Activated naive CD8-positive, alpha-beta T cell treated with anti-CD3 and anti-CD28 coated beads for 36 hours (primary cell): ENCODE measurements at places on chromosomes 16 and 17. TPM values are rescaled to one million over a fixed set of nuclear protein-coding genes. Genes with fewer than 3 reads are reported as not detected.

DNA sequence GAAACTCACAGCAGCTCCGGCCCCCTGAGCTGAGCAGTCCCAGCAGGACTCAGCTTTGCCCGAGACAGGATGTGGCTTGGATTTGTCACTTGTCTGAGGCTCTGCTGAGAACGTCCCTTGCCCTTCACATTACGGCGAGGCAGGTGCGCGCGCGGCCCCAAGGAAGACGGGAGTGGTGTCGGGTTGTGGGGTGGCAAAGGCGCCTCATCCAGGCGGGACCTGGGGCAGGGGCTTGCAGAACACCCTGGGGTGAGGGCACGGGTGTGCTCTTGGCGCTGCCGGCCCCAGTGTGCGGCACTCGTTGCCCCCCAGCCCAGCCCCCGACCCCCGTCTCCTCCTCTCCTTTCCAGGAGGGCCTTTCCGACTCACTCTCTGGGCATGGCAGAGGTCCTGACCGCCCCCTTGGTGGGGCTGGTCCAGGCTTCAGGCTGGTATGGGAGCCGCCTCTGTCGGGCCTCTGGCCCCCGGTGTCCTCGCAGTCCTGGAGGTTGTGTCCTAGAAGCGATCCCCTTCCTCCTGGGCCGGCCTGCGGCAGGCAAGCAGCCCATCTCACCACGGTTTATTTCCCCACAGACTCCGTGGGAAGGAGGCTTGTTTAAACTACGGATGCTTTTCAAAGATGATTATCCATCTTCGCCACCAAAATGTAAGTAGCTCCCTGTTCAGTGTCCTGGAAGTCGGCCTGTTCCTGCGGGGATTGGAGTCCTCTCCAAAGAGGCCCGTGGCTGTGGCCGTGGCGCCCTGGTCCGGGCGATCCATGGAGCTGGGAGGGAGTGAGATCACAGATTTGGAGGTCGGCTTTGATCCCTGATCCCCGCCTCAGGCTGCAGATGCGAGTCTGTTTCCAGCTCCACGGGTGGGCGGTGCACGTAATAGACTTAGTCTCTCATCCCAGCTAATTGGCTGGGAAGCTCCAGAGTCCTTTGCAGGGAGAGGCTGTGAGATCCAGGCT lies 5.9 kb downstream of the UBE2I start:
- H3K4me1 ChIP-seq: peaks cover 17% of the 10 kb centered on the region
- no peak overlapping the region for H3K27ac ChIP-seq
- DNase-seq: no peak
- H3K4me3 ChIP-seq: no peak overlapping the region
- peaks cover 33% of the 10 kb centered on the region for H3K36me3 ChIP-seq

GRCh38 chr17:20095336-20096080 lies 86.3 kb downstream of the SPECC1 start:
- no peak for DNase-seq
- no peaks in the 10 kb centered on the region for H3K4me1 ChIP-seq
- H3K27ac ChIP-seq: no peak overlapping the region
- no peaks in the 10 kb centered on the region for H3K36me3 ChIP-seq
- no peaks in the 10 kb centered on the region for H3K27me3 ChIP-seq
- H3K4me3 ChIP-seq: no peak overlapping the region

Gene VMO1
- not detected for total RNA-seq

Gene OR4D1
- 0.22 TPM for total RNA-seq

Gene TMEM100
- total RNA-seq: not detected

Gene TAT
- not detected for total RNA-seq

DNA sequence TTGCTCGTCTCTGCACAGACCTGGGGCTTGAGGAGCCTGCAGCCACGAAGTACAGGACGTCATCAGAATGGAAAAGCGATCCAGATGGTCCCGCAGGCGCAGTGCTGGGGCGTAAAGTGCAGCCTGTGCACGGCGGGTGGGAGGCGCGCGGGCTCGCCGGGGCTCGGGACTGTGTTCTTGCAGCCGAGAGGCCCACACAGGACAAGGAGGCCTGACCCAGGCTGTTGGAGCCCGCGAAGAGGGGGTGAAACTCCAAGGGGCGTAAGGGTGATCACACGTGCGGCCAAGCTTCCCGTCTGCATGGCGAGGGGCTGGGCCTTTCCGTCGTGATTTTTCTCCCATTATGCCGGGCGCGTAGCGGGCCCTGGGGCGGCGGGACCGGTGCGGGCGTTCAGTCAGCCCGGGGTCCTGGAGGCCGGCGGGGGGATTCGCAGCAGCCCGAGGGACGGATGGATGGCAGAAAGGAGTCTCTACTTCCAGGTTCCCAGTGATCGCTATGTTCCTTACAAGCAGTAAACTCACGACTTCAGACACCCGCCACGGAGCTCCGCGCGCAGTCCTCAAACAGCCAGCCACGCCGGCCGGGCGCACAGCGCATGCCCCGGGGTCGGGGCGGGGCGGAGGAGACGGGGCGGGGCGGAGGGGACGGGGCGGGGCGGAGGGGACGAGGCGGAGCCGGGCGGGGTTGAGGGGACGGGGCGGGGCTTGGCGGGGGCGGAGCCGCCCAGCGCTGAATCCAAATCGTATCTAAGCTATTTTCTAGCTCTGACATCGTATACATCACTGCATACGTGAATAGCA lies 141.0 kb upstream of the KCNJ18 start:
- peaks cover 13% of the 10 kb centered on the region for H3K27me3 ChIP-seq
- peaks cover 36% of the 10 kb centered on the region for H3K36me3 ChIP-seq
- H3K4me1 ChIP-seq: peaks cover 29% of the 10 kb centered on the region
- peak overlapping the region; percentile 83 for H3K4me3 ChIP-seq

DNA sequence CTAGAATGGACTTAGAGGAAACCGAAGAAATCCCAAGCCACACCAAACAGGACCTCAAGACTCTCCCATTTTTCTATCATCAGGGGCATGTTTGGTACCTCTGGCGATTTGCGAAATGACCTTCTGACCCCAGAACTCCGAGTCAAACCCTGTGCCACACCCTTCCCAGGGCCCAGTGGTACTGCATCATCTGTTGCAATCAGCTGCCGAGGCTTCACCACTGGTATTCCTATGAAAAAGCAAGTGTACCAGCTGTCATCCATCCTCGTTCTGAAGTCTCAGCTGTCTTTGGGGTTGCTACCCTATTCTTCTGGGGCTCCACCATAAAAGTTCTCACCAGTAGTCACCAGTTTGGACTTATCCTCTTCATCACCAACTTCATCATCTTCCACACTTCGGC lies 2.3 kb upstream of the RSKR start:
- no peak overlapping the region for H3K4me3 ChIP-seq
- no peak overlapping the region for H3K27ac ChIP-seq
- no peaks in the 10 kb centered on the region for H3K4me1 ChIP-seq
- DNase-seq: no peak
- no peaks in the 10 kb centered on the region for H3K27me3 ChIP-seq
- H3K36me3 ChIP-seq: peaks cover 23% of the 10 kb centered on the region

Gene ACSM2A
- total RNA-seq: not detected

- H3K4me3 ChIP-seq: no peak overlapping the region
- H3K36me3 ChIP-seq: no peaks in the 10 kb centered on the region
- peaks cover 15% of the 10 kb centered on the region for H3K27me3 ChIP-seq
- no peak overlapping the region for H3K27ac ChIP-seq
- no peak for DNase-seq
Observed at GRCh38 chr17:32803544-32803943, 73.4 kb downstream of the MYO1D start.

DNA sequence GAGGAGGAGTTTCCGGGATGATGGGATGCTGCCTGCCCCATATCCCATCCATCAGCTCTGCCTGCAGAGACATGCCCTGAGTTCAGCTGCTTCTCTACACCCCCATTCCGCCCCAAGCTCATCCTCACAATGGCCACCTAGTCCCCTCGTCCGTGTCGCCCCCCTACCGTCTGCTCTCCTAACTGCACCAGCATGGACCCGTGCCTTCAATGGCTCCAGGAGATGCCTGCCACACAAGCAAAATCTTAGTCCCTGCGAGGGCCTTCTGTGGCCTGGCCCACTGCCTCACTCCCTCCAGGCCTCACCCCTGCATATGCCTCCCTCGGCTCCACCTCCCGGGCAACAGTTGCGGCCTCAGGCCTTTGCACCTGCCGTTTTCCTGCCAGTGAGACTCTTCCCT lies 1.8 kb upstream of the TELO2 start:
- H3K4me1 ChIP-seq: peaks cover 8% of the 10 kb centered on the region
- DNase-seq: no peak
- H3K4me3 ChIP-seq: no peak overlapping the region
- H3K36me3 ChIP-seq: peaks cover 2% of the 10 kb centered on the region
- H3K27me3 ChIP-seq: no peaks in the 10 kb centered on the region
- no peak overlapping the region for H3K27ac ChIP-seq

- peaks cover 1% of the 10 kb centered on the region for H3K4me1 ChIP-seq
- H3K4me3 ChIP-seq: no peak overlapping the region
- H3K27ac ChIP-seq: no peak overlapping the region
- peaks cover 5% of the 10 kb centered on the region for H3K36me3 ChIP-seq
Observed at GRCh38 chr16:81707411-81708265, 71.5 kb upstream of the PLCG2 start.

DNA sequence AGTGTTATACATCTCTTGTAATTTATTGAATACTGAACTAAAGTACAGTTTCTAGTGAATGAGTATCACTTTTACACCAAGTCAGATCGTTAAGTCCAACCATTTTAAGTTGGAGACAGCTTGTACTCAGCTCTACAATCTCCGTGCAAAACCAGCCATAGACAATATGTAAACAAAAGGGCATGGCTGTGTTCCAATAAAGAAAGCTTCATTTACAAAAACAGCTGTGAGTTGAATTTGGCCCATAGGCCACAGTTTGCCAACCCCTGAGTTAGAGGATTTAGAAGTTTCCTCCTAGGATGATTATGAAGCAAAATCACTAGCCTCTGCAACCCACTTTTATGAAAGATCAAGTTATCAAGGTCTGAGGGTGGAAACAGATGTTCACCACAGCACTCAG lies 105.7 kb upstream of the RCVRN start:
- H3K4me3 ChIP-seq: no peak overlapping the region
- DNase-seq: no peak
- H3K4me1 ChIP-seq: no peaks in the 10 kb centered on the region

GRCh38 chr17:58006560-58006923 lies 504 bp downstream of the SRSF1 start:
- H3K27me3 ChIP-seq: no peaks in the 10 kb centered on the region
- H3K27ac ChIP-seq: peak overlapping the region; percentile 99
- DNase-seq: peak; percentile 61
- H3K36me3 ChIP-seq: peaks cover 65% of the 10 kb centered on the region
- peaks cover 46% of the 10 kb centered on the region for H3K4me1 ChIP-seq

Gene CDRT15
- total RNA-seq: not detected

DNA sequence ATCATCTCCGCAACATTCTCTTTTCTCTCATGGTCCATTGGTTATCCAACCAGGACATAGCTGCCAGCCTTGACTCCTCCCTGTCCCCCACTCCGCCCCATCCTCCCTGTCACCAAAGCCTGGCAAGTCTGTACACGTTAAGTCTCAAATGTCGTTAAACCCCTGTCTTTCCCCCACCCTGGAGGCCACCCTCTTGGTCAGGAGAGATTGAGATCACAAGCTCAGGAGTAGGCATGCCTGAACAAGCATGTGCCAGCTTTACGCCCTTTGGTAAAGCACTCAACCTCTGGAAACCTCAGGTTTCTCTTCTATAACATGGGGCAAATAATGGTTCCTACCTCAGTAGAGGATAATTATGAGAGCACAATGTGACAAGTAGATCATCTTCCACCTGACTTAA lies 38.1 kb upstream of the CCL1 start:
- no peak for DNase-seq
- no peak overlapping the region for H3K4me3 ChIP-seq
- H3K36me3 ChIP-seq: no peaks in the 10 kb centered on the region
- H3K27ac ChIP-seq: no peak overlapping the region
- peaks cover 16% of the 10 kb centered on the region for H3K27me3 ChIP-seq

Gene GLIS2
- total RNA-seq: 0.08 TPM

DNA sequence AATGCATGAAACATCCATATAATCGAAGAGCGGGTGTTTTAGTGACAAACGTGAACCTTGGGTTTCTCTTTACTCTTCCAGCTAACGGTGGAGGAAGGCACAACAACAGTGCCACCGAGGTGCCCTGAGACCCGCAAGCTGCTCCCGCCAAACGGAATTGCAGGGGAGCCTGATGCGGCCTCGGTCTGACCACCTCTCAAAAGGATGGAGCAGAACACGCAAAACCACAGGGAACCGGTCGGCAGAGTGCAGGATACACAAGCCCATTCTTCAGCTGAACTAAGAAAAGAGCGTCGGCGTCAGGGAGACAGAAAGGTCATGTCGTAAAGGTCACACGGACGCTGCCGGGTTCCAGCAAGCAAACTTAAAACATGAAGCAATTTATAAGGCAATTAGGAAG lies 109.5 kb upstream of the ZNF750 start:
- H3K27me3 ChIP-seq: no peaks in the 10 kb centered on the region
- no peaks in the 10 kb centered on the region for H3K4me1 ChIP-seq
- H3K27ac ChIP-seq: peak overlapping the region; percentile 4

Gene APPBP2
- total RNA-seq: 23.5 TPM

DNA sequence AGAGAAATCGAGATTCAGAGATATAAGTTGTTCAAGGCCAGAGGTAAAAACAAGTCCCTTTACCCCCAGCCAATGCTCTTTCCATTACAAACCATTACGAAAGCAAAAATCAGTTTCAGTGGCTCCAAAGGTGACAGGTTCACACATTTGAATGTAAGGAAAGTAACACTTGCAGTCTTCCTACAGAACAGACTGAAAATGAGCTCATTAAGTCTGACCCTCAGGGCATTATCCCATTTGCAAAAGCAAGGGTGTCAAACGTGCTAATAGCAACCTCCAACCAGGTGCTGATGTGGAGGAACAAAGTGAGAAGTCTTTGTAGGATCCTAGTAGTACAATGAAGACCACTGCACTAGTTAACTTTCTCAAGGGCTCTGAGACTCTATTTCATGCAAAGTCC lies 65.2 kb downstream of the XPO6 start:
- no peak for DNase-seq
- H3K27ac ChIP-seq: peak overlapping the region; percentile 72
- peaks cover 91% of the 10 kb centered on the region for H3K4me1 ChIP-seq
- no peak overlapping the region for H3K4me3 ChIP-seq
- H3K27me3 ChIP-seq: no peaks in the 10 kb centered on the region

Gene FOXF1
- total RNA-seq: not detected

DNA sequence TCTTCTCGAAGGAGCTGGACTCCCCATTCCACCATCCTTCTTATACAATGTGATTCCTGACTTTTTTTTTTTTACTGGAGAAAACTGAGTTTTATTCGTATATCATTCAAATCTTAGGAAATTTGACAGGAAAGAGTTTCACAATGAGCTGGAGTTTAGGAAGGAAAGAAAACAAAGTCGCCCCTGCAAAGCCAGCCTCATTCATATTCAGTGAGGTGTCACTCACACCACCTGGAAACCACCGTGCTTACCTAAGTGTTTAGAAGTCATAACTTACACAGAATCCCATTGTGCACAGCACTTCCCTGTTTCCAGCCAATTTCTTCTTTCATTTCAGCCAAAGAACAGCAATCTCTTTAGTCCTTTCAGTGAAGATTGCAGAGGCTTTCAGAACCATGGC lies 90.3 kb upstream of the CHMP6 start:
- DNase-seq: no peak
- H3K4me1 ChIP-seq: peaks cover 26% of the 10 kb centered on the region
- H3K27ac ChIP-seq: peak overlapping the region; percentile 82
- no peak overlapping the region for H3K4me3 ChIP-seq
- H3K27me3 ChIP-seq: no peaks in the 10 kb centered on the region

Gene CCDC200
- not detected for total RNA-seq

DNA sequence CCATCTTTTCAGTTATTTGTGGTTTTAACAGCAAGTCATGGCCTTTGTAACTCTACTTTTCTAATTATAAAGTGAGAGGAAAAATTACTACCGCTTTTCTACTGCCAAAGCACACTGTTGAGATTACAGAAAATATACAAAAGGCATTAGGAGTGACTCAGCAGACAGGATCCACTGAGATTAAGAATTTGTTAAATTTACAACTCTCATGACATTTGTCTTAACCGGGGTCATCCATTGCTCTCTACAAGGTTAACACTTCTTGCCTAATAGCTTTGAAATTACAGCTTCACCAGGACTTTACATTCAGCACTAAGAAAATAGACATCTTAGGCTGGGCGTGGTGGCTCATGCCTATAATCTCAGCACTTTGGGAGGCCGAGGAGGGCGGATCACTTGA lies 93.4 kb downstream of the SSH2 start:
- H3K4me3 ChIP-seq: no peak overlapping the region
- H3K27ac ChIP-seq: no peak overlapping the region
